ENCODE measurements at places on chromosomes 11 and 22.

DNA sequence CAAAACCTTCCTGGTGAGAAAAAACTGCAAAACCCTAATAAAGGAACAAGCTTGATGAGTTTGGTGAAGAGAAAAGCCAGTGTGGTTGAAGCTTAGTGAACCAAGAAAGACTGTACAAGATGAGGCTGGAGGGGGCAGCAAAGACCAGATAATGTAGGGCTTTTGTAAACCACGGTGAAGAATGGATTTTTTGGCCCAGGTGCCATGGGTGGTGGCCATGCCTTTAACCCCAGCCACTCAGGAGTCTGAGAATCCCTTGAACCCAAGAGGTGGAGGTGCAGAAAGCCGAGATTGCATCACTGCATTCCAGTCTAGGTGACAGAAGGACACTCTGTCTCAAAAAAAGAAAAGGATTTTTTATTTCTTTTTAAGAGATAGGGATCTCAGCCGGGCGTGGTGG, 5.0 kb upstream of the ZDHHC5 start:
- no peak for DNase-seq

- no peak for DNase-seq
Measured at GRCh38 chr11:117701781-117702180, 95.2 kb downstream of the DSCAML1 start.

- no peak for DNase-seq
Measured at GRCh38 chr11:124970925-124971324, 16.9 kb downstream of the CCDC15 start.

DNA sequence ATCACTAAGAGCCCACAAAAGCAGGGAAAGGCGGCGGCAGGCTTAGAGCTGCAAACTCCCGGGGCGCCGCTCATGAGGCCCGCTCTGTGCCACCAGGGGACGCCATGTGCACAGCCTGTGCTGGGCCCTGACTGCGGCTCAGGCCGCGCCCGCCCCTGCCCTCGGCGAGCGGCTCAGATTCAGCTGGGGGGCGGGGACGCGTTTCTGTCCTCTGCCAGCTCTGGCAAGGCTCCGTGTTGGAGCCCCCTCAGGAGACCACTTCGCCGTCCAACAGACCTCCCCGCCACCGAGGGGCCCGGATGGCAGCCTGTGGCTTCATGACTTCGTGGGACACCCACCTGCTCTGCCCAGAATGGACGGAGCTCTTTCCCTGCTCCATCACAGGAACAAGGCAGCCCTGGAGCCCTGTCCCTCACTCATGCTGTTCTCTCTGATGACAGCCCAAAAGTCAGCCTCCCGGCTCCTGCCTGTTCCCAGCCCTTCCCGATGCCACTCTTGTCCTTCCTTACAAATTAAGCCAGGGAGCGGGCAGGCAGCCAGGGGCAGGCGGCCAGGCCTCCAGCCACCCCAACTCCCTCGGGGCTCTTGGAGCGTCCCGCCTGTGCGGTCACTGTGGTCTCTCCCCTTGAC, 69.1 kb downstream of the NAT10 start:
- DNase-seq, result peak; percentile 89

DNA sequence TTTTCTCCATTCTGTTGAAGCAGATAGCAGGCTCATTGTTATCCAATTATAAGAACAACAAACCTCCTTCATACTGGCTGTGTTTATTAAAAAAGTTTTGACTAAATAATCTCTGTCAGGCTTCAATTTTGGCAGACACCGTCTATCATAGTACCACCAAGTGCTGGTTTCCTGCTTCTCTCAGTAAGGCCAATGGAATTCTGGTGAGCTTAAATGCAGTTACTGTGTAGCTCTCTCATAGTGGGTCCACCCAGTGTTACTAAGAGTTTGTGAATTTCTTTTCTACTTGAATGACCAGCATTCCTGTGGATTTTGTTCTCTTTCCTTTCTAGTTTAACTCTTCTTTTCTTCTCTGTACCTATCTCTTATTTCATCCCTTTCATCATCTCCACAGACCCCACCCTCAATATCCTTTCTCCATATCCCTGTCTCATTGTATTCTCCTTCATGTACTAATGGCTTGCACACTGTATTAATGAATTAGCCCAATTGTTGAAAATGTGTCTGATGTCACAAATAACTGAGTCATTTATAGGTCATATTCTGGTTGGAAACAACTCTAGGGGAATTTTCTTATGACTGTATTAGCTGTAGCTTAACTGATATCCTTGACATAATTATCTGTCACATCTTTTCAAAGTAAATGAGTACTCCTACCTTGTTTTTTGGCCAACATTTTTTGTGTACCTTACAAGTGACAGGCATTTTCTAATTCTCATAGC, 372.1 kb downstream of the FAT3 start:
- no peak for DNase-seq

DNA sequence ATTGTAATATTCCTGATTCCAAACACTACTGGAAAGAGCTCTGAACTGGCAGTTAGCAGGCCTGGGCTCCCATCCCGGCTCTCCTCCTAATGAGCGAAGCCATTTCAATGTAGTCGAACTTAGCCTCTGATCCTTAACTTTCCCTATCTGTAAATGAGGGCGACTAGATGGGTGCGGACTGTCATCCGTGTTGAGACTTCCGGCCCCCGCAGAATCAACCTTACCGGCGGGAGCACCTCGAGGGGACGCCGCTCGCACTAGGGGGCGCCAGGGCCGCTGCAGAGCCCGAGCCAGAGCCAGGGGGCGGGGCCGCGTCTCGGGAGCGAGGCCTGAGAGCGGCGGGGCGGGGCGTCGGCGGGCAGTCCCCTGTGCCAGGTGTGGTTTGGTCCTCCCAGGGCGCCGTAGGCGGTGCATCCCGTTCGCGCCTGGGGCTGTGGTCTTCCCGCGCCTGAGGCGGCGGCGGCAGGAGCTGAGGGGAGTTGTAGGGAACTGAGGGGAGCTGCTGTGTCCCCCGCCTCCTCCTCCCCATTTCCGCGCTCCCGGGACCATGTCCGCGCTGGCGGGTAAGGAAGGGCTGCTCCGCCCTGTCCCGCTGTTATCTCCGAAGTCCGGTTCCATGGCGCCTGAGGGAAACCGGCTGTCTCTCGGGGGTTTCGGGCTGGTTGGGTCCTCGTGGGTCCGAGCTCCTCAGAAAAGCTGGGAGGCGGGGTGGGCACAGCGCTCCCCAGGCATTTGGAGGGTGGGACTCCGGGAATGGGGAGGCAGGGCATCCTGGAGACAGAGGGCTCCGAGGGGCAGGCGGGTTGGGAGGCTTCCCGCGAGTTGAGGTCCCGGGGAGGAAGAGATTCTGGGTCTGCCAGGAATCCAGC, at the start of gene LIMK2:
TSS of gene LIMK2 (plus strand) at position 437 of the 869 bp plus-strand sequence. CDS start at position 548, 111 bp downstream.
- DNase-seq, result peak; percentile 99

DNA sequence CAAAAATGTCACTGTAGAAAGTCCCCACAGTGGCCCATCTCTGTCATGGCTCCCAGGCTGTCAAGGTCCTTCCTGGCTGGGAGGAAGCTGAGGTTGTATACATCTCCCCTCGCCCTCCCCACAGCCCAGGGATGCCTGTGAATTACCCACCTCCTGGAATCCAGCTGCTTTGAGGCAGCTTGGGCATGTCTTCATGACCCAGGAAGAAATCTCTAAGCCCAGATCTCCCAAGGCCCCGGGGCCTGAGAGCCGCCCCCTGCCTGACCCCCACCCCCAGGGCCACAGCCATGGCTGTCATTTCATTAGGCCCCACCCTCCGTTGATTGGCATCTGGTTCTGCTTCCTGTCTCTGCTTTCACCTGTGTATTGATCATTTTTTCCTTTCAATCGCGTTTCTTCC, 207.5 kb downstream of the TBC1D22A start:
- peak; percentile 27 for DNase-seq

DNA sequence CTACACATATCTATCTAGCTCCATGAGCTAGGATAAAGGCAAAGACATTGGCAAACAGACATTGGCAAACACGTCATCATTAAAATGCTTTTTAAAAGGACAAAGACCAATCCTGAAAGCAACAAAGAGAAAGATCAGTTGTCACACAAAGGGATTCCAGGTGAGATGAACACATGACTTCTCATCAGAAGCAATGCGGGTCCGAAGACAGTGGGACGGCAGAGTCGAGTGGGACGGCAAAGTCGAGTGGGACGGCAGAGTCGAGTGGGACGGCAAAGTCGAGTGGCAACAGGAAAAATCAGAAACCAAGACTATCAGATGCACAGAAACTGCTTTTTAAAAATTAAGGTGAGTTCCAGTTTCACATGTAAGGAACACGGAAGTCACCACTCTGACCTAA, 609.5 kb downstream of the BRD1 start:
- no peak for DNase-seq

DNA sequence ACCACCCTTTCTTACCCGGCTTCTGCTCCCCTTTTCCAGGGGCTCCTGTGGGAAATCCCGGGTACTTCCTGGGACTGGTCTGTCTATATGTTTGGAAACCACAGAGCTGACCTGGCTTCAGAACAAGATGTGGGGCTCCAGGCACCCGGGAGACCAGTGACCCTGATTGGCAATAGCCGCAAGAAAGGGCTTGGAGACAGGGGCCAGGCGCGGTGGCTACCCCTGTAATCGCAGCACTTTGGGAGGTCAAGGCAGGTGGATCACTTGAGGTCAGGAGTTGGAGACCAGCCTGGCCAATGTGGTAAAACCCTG, 3.2 kb upstream of the NEAT1 start:
- DNase-seq, result peak; percentile 75

Data from cardiac septum (tissue), 1 donor.